ENCODE measurements at places on chromosomes 4 and X. TPM values are rescaled to one million over a fixed set of nuclear protein-coding genes. Genes with fewer than 3 reads are reported as not detected.
A peak's percentile ranks its signal among the peaks of the same experiment; 100 is the strongest.

Gene CLNK
- total RNA-seq: not detected

Gene COL25A1
- total RNA-seq: 4.6 TPM

Gene FGG
- total RNA-seq: not detected

Gene SHROOM3
- total RNA-seq: 27.6 TPM

Gene AKAP14
- not detected for total RNA-seq

Gene TRPC5OS
- not detected for total RNA-seq

Gene XG
- total RNA-seq: 1.1 TPM

Gene SMIM43
- total RNA-seq: 1.0 TPM

Gene CTAG2
- total RNA-seq: not detected

Gene ZNF718
- 11.1 TPM for total RNA-seq

GRCh38 chrX:107119283-107119682, 661 bp upstream of the RBM41 start:
- H3K36me3 ChIP-seq: peaks cover 27% of the 10 kb centered on the region
- peak overlapping the region; percentile 100 for H3K4me3 ChIP-seq
- DNase-seq: no peak
- no peak overlapping the region for H3K27ac ChIP-seq

DNA sequence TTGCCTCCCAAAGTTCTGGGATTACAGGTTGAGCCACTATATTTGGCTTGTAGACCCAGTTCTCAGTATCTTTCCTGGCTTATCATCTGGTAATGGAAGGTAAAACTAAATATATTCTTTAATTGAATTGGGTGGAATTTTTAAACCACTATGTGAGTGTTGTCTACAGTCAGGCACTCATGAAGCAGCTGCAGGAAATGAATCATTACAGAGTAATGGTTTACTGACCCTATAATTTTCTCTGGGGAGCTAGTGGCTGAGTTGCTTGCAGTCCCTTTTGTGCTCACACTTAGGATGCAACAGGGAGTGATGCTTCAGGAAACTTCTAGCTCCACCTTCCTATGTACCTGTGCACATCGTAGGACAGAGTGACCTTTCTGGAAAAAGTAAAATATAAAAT, 4.1 kb upstream of the UGT2B7 start:
- no peaks in the 10 kb centered on the region for H3K27me3 ChIP-seq
- DNase-seq: no peak
- H3K36me3 ChIP-seq: no peaks in the 10 kb centered on the region

- DNase-seq: no peak
- no peak overlapping the region for H3K4me3 ChIP-seq
- peaks cover 10% of the 10 kb centered on the region for H3K4me1 ChIP-seq
- no peaks in the 10 kb centered on the region for H3K27me3 ChIP-seq
Measured at GRCh38 chr4:159173886-159174285, 71.0 kb downstream of the RAPGEF2 start.

GRCh38 chr4:153710681-153711080, 26.6 kb downstream of the TLR2 start:
- H3K4me1 ChIP-seq: no peaks in the 10 kb centered on the region
- H3K36me3 ChIP-seq: no peaks in the 10 kb centered on the region
- H3K27ac ChIP-seq: no peak overlapping the region
- no peak for DNase-seq
- no peak overlapping the region for H3K4me3 ChIP-seq

DNA sequence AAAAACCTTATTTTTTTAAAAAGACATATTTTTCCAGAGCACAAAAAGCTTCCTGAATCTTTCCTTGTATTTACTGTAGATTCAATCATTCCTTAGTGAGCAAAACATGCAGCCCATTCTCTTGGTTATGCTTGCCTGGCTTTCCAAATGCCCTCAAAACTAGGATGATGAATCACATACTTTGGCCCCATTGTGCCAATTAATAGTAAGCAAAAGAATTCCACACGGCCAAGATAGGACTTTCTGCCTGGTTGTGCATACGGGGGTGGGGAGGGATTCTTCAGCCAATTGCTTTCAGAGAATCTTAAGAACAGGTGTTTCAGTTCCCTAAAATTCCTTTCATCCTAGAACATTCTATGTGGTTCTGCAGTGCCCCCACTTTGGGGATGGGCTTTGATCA, 7.0 kb downstream of the RAI2 start:
- H3K4me1 ChIP-seq: peaks cover 1% of the 10 kb centered on the region
- DNase-seq: no peak
- no peaks in the 10 kb centered on the region for H3K36me3 ChIP-seq
- no peak overlapping the region for H3K4me3 ChIP-seq
- H3K27ac ChIP-seq: no peak overlapping the region
- H3K27me3 ChIP-seq: peaks cover 14% of the 10 kb centered on the region

DNA sequence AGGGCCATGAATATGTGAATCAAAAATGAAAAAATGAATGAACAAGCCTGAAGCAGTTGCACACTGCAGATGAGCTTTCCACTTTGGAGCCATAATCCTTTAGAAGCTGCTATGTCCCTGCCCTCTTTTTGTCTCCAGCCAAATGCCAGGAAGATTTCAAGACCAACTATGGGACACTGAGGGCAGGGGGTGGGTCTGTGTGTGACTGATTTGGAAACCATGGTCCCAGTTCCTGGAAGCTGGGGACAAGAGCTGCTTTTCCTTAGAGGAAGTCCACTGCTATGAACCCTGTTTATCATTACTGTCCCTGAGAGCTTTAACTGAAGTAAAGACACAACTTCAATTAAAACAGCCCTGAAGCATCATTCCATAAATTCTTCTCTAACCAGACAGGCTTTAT, 153.9 kb upstream of the GPC4 start:
- H3K4me1 ChIP-seq: no peaks in the 10 kb centered on the region
- no peak overlapping the region for H3K27ac ChIP-seq
- no peak for DNase-seq
- H3K27me3 ChIP-seq: no peaks in the 10 kb centered on the region

DNA sequence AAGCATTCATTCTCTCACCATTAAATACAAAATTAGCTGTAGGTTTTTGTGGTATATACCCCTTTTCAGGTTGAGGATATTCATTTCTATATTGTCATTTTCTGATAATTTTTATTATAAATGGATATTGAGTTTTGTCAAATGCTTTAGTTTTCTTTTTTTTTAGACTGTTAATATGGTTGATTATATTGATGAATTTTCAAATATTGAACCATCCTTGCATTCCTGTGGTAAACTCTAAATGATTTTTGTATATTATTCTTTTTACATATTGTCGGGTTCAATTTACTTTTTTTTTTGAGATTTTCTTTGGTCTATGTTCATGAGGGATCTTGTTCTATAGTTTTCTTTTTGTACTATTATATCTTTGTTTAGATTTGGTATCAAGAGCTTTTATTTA, 165.1 kb downstream of the GPAT3 start:
- H3K4me1 ChIP-seq: no peaks in the 10 kb centered on the region
- no peak overlapping the region for H3K27ac ChIP-seq
- no peaks in the 10 kb centered on the region for H3K27me3 ChIP-seq

DNA sequence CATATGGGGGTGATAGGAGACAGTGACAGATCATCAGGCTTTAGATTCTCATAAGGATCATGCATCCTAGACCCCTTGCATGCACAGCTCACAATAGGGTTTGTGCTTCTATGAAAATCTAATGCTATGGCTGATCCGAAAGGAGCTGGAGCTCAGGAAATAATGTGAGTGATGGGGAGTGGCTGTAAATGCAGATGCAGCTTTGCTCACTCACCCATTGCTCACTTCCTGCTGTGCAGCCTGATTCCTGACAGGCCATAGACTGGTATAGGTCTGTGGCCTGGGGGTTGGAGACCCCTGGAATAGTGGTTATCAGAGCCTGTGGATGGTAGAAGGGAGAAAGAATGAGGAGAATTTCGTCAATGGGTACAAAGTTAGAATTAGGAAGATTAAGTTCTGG, 2751.1 kb downstream of the ARAP2 start:
- H3K4me3 ChIP-seq: no peak overlapping the region
- no peak for DNase-seq
- no peaks in the 10 kb centered on the region for H3K4me1 ChIP-seq
- H3K27me3 ChIP-seq: no peaks in the 10 kb centered on the region
- no peak overlapping the region for H3K27ac ChIP-seq

DNA sequence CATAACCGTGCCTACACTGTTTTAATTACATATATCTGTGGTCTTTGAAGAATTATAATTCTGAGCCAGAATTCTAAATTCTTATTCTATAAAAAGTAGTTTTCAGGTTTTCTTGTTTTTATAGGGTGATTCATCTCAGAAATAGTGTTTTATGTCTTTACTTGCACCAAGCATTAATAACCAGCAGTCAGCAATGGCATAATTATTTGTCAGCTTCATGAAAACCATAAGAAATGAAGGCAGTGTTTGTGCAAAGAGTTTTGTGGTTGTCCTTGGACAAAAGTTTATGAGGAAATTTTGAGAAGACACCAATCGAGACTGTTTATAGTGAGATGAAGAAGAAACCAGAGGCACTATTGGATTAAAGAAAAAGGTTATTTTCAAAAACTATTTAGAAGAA, 37.2 kb downstream of the EDNRA start:
- DNase-seq: no peak
- no peak overlapping the region for H3K27ac ChIP-seq
- no peaks in the 10 kb centered on the region for H3K27me3 ChIP-seq
- H3K4me3 ChIP-seq: no peak overlapping the region
- H3K4me1 ChIP-seq: no peaks in the 10 kb centered on the region

- H3K4me1 ChIP-seq: no peaks in the 10 kb centered on the region
- H3K27me3 ChIP-seq: no peaks in the 10 kb centered on the region
- no peak overlapping the region for H3K27ac ChIP-seq
- H3K4me3 ChIP-seq: no peak overlapping the region
Measured at GRCh38 chr4:73098016-73098415, 28.5 kb upstream of the COX18 start.

GRCh38 chrX:97021680-97022079, 138.0 kb downstream of the RPA4 start:
- no peak overlapping the region for H3K27ac ChIP-seq
- H3K4me3 ChIP-seq: no peak overlapping the region
- H3K27me3 ChIP-seq: no peaks in the 10 kb centered on the region

- no peaks in the 10 kb centered on the region for H3K36me3 ChIP-seq
- H3K27me3 ChIP-seq: no peaks in the 10 kb centered on the region
- no peak for DNase-seq
- no peaks in the 10 kb centered on the region for H3K4me1 ChIP-seq
- H3K27ac ChIP-seq: no peak overlapping the region
Measured at GRCh38 chrX:150081076-150081475, 142.8 kb upstream of the EOLA2 start.

DNA sequence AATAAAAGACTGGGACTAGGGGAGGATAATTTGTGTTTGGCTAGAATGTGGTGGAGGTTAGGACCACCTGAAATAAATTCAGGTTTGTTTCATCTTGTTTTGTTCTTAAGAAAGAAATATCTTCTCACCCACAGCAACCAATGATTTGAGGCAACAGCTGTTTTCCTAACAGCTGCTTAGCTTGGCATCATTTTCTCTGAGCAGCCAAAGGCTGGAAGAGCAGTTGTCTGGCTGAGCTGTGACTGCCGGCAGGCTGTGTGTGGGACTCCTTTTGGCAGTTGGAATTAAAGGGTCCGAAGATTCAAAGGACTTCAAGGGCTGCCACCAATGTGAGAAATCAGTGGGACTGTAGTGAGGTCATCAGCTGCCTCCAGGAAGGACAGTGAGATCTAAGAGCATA, 5.0 kb downstream of the TRIM75 start:
- H3K4me3 ChIP-seq: no peak overlapping the region
- DNase-seq: no peak
- H3K27ac ChIP-seq: no peak overlapping the region
- no peaks in the 10 kb centered on the region for H3K4me1 ChIP-seq

DNA sequence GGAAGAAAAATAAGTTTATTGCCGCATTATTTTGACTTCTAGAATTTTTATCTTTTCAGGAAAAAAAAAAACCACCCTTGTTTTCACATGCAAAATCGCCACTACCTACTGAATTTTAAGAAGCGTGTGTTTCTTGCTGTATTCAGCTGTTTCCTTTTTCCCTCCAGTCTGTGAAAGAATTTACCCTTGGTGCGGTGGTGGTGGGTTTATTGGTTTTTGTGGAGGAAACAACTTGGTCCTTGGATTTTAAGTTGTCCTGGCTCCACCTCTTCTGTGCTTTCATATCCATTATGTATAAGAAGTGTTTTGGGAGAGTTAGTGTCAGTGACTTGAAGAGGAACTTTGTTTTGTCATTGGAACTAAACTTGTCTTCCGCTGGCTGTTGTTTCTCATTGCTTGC, 8.1 kb downstream of the RAPGEF2 start:
- H3K27me3 ChIP-seq: no peaks in the 10 kb centered on the region
- peaks cover 7% of the 10 kb centered on the region for H3K4me1 ChIP-seq
- peaks cover 12% of the 10 kb centered on the region for H3K36me3 ChIP-seq
- no peak for DNase-seq
- H3K4me3 ChIP-seq: no peak overlapping the region

DNA sequence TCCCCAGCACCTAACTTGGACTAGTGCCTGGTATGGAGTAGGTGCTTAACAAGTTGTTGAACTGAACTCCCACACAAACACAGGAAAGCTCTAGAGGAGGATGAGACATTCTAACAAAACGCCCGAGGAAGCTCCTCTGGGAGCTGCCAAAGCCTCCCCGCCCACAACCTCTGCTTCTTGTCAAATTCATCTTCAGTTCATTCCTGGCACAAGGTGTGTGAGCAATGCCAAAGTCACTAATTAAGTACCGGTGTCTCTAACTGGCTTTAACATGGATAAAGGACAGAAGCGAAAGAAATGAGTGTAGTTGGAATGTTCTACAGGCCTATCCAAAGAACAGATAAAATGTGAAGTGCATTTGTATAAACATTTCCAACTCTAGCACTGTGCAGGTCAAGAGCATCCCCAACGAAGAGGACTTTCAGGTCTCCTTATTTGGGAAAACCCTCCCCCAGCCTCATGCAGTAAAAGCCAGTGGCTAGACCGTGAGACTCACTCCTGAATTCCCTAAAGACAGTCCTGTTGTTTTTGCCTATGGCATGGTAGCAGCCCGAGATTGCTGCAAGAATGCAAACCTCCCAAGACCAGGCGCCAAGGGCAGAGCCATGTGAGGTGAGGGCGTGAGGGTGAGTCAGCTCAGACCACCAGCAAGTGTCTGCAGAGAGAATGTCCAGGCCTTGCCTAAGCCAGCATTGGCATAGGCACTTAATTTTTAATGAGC, 72.2 kb upstream of the KLF3 start:
- no peak overlapping the region for H3K4me3 ChIP-seq
- no peaks in the 10 kb centered on the region for H3K4me1 ChIP-seq
- H3K27ac ChIP-seq: no peak overlapping the region
- no peaks in the 10 kb centered on the region for H3K27me3 ChIP-seq
- H3K36me3 ChIP-seq: no peaks in the 10 kb centered on the region

DNA sequence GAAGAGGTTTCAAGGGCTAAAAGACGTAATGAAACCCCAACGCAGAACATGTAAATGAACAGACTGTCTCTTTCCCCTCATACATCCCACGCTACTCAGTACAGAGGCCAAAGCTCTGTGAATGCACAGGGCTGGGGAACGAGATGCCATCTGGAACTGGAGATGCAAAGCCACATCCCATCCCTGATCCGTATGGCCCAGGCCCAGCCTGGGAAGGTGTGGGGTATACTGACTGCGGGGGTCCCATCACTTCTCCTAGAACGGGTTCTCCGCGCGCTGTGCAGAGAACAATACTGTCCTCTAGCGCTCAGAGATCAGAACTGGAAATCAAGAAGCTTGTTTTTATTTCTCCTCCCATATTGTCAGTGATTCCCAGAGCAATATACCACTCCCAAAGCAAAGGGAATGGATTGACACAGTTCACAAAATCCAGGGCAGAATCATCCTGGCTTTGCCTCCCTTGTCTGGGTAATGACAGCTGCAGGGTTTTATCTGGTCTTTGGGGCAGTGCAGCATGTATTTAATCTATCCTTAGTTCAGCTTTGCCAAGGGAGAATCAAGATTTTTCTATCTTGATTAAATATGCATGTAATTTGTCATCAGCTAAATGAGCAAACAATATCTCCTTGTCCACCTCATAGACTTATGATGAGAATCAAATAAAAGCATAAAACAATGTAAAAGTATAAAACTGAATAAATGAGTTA, 47.3 kb upstream of the TLR3 start:
- H3K27ac ChIP-seq: no peak overlapping the region
- peak; percentile 68 for DNase-seq
- no peaks in the 10 kb centered on the region for H3K27me3 ChIP-seq
- no peak overlapping the region for H3K4me3 ChIP-seq
- peaks cover 2% of the 10 kb centered on the region for H3K4me1 ChIP-seq
- peaks cover 2% of the 10 kb centered on the region for H3K36me3 ChIP-seq
